ENCODE measurements at places on chromosomes 1 and 21.

DNA sequence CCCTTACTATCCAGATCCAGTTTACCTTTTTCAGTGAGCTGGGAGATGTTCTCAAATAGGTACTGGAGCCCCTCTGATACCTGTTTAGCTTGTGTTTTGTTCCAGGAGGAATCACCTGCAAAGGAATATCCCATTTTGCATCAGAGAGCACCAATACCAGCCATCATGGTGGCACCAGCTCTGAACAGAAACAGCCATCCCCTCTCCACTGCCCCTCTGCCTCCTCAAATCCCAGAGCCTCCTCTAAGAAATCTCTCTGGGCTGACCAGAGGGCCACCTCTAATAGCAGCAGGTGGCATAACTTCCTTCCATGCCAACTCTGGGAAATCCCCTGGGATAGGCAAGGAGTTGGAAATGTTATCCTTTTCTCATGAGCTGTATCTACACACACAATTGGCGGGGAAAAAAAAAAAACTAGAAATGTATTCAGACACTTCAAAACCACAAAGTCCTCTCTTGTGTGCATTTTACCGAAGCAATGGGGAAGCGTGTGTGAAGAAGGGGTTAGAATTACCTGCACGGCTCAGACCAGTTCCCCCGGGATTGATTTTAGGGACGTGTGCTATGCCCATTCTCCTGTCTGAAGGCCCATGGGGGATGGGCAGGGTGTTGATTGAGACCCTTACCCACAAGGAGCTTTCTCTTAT lies 2.4 kb downstream of the PGLYRP4 start:
- no peak for DNase-seq

- DNase-seq, result no peak
Observed at GRCh38 chr1:185017966-185018365, 27.4 kb upstream of the RNF2 start.

DNA sequence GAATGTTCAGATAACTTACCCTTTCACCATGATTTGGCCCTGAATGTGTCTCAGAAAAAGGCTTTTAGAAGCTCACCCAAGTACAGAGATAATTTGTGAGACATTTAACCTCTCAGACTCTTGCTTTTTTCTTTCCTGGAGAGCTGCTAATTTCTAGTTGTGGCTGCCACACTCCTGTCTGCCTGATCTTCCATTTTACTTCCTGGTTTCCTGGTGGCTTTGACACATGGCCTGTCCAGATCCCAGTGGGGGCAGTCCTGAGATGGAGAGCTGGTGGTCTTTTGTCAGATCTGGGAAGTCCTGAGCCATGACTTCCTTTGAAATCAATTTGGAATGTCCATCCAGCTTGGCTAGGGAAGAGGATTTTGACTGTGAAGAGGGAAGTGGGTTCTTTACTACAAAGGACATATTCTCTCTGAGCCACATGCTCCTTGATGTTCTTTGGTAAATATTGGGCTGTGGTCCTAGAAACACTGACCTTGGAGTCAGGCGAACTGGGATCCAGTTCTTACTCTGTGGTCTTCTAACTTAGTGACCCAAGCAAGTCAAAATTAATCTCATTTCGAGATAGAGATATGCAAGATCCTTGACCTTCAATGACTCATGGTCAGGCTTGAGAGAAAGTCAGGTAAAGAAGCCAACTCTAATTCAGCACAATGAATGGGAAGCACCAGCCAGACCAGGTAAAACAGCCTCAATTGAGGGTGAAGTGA lies 78.0 kb upstream of the HSD17B7 start:
- no peak for DNase-seq

DNA sequence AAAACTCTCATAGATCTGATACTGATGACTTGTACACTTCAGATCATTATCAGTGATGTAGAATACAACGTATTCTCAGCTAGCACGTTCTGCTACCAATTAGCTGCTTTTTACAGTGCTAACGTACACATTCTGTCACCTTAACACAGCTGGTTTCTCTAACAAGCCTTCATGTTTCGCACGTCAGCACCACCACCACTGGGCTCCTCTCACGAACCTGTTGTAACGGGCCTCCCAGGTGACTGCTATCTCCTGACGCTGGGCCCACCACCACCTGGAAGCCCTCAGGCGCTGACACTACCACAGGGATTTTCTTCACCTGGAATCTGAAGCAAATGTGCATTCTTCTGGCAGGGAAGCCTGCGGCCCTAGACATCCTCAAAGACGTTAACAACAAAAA lies 19.8 kb downstream of the TOMM20 start:
- no peak for DNase-seq

DNA sequence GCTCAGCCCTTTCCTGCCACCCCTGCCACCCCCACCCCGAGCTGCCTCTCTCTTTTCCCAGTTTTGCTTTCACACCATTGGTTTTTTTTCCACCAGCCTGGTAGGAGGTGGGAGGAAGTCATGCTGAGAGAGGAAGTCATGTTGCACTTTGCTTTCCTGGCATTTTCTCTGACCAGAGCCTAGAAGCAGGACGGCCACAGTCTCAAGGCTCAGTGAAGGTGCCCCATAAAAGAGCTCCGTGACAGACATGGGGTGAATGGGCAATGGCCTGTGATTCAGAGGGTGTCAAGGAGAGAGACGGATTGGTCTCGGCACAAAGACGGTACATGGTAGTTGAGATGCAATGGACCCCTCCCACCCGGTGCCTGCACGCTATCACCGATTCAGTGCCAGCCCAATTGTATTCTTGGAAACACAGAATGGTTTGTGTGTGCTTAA lies 42.1 kb upstream of the DMRTB1 start:
- DNase-seq, result no peak

DNA sequence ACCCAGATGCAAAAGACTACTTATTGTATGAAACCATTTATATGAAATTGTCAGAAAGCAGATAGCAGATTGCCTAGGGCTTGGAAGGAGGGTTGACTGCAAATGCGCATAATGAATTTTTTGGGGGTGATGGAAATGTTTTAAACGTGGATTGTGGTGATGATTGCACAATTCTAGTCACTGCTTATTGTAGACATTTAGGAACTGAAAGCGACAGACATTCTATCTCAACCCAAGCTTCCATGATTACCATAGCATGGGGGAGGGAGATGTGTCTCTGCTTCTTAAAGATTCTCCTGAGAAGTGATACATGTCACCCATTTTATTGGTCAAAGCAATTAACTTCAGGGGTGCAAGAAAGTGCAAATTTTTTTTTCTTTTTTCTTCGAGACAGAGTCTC lies 2.8 kb upstream of the MTF2 start:
- DNase-seq, result no peak

- no peak for DNase-seq
Observed at GRCh38 chr21:32532636-32533035, 52.7 kb downstream of the TCP10L start.

All from CD4-positive, alpha-beta T cell treated with Interferon alpha-2 for 1 hour (primary cell).